ENCODE measurements at places on chromosomes 2 and 18. TPM values are rescaled to one million over a fixed set of nuclear protein-coding genes. Genes with fewer than 3 reads are reported as not detected.

DNA sequence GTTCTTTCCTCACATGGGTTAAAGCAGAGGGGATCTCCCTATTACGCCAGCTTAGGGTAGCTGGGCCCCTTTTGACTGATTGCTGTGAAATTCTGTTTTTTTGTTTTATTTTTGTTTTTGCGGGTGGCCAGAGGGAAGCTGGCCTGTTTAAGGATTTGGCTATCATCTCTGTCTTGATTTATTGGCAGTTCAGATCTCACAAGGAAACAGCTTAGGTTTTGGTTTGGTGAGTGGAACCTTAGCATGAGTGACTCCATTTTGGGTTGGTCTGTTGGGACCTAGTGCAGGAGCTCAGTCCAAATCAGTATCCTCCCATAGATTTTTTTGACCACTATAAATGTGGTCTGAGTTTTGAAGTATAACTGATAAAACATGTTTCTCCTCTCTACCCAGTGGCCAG is 25.6 kb upstream of the NTSR2 start:
- no peaks in the 10 kb centered on the region for H3K36me3 ChIP-seq
- peaks cover 6% of the 10 kb centered on the region for H3K27me3 ChIP-seq
- peaks cover 42% of the 10 kb centered on the region for H3K4me1 ChIP-seq
- H3K27ac ChIP-seq: no peak overlapping the region
- DNase-seq: no peak

The GAL3ST2 gene
- total RNA-seq: 0.72 TPM

DNA sequence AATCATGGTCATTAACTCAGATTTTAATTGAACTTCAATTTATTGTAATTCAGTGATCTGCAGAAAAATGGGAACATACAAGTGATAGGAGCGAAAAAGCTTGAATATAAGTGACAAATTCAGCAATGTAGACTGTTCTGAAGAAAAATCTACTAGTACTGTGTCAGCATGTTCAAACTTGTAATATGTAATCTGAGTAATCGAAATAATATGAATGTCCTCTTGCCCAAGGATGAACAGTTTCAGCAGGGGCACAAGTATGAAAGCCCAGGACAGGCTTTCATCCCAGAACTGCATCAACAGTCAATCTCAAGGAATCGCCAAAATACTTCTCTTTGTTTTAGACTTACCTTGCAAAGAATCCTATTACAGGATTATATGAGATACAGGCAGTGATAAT is 1110.5 kb downstream of the LRP1B start:
- DNase-seq: no peak
- H3K27me3 ChIP-seq: no peaks in the 10 kb centered on the region
- no peak overlapping the region for H3K27ac ChIP-seq
- no peaks in the 10 kb centered on the region for H3K36me3 ChIP-seq
- no peaks in the 10 kb centered on the region for H3K4me1 ChIP-seq

DNA sequence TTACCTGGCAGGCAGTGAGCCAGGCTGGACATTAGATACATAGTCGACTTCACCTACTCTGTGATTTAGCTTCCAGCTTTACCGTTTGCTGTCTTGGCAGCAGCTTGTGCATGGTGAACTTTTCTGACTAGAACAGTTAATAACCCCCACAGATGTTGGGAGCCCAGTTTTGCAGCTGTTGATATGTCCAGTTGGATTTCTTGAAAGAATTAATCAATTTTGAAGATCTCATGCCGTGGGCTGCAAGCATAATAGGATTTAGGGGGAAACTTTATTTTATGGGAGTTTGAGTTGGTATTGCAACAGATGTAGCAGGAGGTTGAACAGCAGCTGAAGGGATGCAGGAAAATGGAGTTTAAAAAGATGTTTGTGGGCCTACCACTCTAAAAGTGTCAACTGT is 13.8 kb downstream of the MYO1B start:
- no peaks in the 10 kb centered on the region for H3K27me3 ChIP-seq
- H3K4me1 ChIP-seq: peaks cover 74% of the 10 kb centered on the region
- no peak overlapping the region for H3K27ac ChIP-seq

GRCh38 chr2:55999790-56000189 is 76.2 kb upstream of the EFEMP1 start:
- H3K27ac ChIP-seq: no peak overlapping the region
- H3K4me1 ChIP-seq: no peaks in the 10 kb centered on the region
- no peaks in the 10 kb centered on the region for H3K27me3 ChIP-seq
- no peak overlapping the region for H3K4me3 ChIP-seq

GRCh38 chr2:169464466-169464865 is 14.8 kb upstream of the BBS5 start:
- DNase-seq: no peak
- H3K27me3 ChIP-seq: no peaks in the 10 kb centered on the region
- no peaks in the 10 kb centered on the region for H3K36me3 ChIP-seq
- 0 out of 2 replicates have a peak, but pooled peaks cover 4% of the 10 kb centered on the region for H3K4me1 ChIP-seq
